ENCODE measurements at places on chromosomes 5 and 9.

DNA sequence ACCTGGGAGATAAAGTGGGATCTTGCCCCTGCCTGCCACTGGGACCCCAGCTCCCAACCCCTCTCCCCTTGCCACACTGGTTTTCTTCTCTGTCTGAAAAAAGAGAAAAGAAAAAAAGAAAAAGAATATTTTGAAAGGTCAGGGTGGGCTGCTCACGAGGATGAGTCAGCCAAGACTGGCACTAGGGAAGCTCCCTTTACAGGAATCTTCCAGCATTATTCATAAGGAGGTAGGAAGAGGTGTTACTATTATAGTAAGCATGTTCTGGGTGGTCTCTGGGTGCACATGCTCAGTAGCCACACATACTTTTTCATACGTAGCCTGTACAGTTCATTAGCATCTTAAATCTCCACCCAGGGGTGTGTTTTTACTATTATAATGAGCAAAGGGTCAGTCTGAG is 46.8 kb upstream of the HAND1 start:
- DNase-seq, result no peak

DNA sequence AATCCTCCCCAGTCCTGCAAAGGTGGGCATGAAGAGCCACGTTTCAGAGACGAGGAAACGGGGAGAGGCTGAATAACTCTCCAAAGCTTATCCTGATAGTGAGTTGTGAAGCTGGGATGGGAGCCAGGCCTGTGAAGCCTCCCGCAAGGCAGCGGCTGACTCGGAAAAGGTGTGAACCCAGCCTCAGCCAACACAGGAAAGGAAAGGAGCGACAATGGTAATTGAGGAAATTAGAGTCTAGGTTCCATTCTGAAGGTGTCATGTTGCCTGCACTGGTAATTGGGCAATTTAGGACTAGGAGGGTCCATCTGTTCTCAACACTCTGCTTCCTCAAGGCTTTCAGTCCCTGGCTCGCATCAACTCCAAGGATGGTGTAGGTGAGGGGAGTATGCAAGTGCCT is 83.4 kb downstream of the LIFR start:
- no peak for DNase-seq

GRCh38 chr9:97073506-97073905 is 34.6 kb upstream of the CTSV start:
- no peak for DNase-seq

- DNase-seq, result no peak
These were observed 511 bp upstream of the WDR41 start for GRCh38 chr5:77492653-77493000.

- DNase-seq, result no peak
These were observed 9.2 kb upstream of the OTULINL start for GRCh38 chr5:14572385-14572784.

- no peak for DNase-seq
These were observed 429.8 kb downstream of the SPOCK1 start for GRCh38 chr5:137069358-137069757.

DNA sequence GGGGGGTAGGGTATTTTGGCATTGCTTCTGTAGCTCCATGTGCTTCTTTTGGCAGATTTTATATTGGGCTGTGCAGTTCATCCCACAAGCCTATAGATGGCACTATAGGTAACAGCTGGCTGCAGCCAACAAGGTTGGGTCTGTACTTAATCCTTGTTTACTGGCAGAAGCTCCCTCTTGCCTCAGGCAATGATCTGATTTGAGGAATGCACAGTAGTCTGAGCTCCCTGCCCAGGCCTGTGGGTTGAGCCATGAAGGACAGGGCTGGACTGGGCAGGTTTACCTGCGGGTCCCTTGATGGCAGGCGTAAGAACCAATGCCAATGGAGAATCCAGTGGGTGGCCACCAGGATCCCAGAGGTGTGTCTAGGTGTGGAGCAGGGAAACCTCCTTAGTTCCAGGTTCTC is 11.7 kb upstream of the OR1J2 start:
- no peak for DNase-seq
